ENCODE measurements at places on chromosomes 11 and 22.

DNA sequence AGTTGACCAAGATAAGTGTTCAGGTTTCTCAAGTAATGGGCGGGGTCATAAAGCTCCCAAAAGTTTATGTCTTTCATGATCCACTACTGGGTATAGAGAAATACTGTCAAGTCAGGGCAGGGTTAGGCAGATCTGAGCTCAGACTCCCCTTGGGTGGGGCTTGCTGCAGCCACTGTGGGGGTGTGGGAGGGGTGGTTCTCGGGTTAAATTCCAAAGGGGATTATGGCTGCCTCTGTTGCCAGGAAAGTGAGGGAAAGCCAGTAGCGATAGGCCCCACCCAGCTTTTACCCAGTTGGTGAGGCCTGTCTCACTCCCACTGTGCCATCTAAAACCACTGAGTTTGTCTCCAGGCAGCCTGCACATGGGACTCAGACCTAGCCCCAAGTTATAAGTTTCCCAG is 37.8 kb downstream of the DLG2 start:
- DNase-seq: no peak

DNA sequence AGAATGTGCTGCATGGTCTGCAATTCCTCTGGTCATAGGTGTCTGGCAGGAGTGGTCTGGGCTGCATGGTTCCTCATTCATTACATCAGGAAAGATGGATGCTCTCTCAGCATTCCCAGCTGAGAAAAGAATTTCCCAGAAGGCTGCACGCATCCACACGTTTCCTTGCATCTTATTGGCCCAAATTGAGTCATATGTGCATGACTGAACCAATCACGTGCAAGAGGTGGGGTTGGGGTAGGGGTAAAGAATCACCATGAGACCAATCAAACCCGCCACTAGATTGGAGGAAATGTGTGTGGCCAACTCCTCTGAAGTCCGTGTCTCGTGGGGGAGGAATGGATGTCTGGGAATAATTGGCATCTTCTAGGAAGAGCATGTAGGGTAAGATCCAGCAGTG is 28.8 kb downstream of the TST start:
- DNase-seq: no peak

GRCh38 chr11:62923601-62924411 is 2.6 kb upstream of the CHRM1 start:
- no peak for DNase-seq

DNA sequence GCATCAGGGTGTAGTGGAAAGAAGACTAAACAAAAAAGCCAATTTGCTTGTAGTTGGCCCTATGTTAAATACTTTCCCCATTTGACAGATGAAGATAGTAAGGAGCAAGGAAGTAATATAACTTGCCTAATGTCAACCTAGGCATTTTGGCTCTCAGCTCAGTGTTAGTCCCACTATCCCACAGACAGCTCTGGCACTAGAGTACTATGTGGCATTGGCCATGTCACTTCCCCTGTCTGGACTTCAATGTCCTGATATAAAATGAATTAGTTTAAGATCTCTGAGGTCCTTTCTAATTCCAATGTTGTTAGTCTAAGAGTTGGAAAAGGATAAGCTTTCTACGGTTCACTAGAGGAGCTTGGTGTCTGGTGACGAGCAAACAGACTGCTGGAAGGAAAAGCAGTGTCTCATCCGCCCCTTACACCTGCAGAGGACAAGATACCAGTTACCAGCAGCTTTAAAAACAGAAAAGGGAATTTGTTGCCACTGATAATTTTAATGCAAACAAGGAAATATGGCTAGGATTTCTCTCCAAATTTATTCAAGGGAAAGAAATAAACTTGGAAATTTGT is 92.5 kb downstream of the RELT start:
- DNase-seq: no peak

DNA sequence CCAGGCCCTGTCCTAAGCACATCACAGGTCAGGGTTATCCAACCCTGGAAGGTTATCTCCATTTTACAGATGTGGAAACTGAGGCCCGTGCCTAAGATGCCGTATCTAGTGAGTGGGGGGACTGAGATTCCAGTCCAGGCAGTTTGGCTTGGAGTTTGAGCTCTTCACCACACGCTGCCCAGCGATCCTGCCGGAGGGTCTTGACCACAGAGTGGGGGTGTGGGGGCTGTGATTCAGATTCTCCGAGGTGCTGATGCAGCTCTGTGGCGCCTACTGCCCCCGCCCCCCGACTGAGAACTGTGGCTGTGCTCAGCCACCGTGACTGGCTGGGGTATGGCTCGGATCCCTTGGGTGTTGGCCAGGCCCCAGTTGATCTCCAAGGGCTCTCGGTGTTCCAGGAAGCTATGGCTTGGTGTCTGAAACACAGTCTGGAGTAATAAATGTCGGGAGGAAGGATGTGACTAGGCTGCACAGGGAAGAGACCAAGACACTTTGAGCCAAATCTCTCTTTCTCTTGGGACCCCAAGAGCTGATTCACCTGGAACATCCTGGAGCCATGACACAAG is 60.6 kb upstream of the RASD2 start:
- no peak for DNase-seq

GRCh38 chr11:83689144-83689780 is 403.1 kb upstream of the CCDC90B start:
- no peak for DNase-seq

- peak; percentile 80 for DNase-seq
Measured at GRCh38 chr11:66883016-66883965, 26.4 kb downstream of the LRFN4 start.
